Activated T-cell treated with anti-CD3 and anti-CD28 coated beads, Interleukin-2, amount 50 U/mL, for 4 hours (primary cell): ENCODE measurements at places on chromosomes 5 and 9. TPM values are rescaled to one million over a fixed set of nuclear protein-coding genes. Genes with fewer than 3 reads are reported as not detected.
A peak's percentile ranks its signal among the peaks of the same experiment; 100 is the strongest.

DNA sequence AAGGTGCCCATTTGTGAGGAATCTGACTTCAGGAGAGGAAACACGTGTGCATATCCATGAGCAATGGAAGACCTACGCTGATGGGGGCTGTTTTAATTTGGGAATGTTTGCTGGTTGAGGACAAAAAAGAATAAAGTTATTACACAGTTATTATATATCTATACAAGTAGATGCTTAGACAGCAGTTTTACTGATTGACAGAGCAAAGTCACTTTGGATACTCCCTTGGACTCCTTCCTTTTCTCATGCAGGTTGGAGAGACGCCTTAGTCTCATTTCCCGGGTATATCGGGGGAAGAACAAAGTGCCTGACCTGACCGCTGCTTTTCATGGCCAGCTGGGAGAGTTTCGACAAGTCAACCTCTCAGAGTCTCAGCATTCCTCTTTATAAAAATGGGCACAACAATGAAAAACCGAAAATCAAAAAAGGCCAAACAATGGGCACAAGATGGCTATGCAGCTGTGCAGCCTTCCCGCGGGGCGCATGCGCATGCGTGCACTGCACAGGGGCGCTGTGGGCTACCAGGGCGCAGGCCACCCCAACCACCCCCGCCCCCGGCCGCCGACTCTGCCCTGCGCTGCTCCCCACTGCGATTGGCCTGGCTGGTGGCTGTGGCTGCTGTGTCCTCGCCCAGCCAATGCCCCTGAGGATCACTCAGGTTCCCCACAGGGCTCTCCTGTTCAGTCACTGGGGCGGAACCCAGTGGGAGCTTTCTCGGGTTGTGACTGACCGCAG lies 18.1 kb downstream of the NFIL3 start:
- no peak for DNase-seq

- DNase-seq: no peak
Observed at GRCh38 chr5:168851902-168852321, 272.7 kb upstream of the PANK3 start.

GRCh38 chr5:150155258-150156026 lies at the start of gene PDGFRB:
Gene PDGFRB (minus strand): TSS chr5:150155845. CDS start chr5:150137047, 18,798 bp downstream.
- DNase-seq: peak; percentile 26

- no peak for DNase-seq
Observed at GRCh38 chr5:97501965-97502305, 318.9 kb upstream of the RIOK2 start.

DNA sequence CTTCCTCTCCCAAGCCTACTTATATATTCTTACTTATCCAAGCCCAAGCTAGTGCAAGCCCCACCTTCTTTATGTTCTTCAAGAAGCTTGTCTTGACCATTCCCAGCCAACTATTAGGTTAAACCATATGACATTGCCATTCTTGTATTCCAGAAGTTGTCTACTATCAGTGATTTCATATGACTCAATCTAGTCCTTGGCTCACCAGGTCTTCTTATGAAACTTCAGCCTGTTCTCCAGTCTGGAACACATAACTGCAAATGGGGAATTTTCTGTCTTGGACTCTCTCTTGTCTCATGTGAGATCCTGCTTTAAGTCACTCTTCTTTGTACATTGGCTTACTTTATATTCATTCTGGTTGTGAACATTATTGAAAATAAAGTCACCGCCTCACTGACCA lies 130.7 kb downstream of the TTLL11 start:
- DNase-seq: no peak

- DNase-seq: no peak
Observed at GRCh38 chr5:119080936-119081335, 10.0 kb downstream of the DMXL1 start.

DNA sequence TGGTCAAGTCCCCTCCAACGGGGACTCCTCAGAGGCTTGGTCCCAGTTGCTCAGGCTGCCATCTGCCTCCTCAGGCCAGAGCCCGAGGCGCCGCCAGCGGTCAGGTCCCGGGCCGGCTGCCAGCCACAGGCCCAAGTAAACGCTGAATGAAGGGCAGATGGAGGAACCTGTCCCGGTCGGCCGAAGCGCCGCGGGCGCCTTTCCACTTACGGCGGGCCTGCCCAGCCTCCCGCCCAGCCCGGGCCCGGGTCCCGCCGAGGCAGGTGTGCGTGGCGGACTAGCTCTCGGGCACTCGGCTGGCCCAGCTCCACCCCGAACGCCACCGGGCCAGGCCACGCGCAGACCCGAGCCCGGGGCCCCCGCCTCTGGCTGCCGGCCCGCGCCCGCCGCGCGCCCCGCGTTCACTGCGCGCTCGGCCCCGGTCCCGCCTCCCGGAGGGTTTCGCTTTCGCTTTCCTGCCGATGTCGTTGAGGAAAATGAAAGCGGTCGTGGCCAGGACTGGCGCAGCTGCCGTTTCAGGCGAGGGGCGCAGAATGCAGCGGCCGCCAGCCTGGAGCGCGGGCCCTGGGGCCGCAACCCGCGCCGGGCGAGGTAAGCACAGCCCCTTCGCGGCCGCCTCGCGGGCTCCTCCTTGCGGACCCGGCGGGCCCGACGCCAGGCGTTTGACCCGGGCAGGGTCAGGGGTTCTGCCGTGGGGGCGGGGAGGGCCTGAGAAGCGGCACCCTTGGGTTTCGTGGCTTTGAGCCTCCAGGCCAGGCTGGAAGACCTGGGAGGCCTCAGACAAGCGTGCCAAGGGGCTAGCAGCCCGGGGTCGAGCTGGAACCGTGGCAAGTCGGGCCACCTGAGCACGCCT lies 41.2 kb downstream of the SLC22A5 start:
- peak; percentile 84 for DNase-seq

GRCh38 chr9:21974343-21974721 lies 19.9 kb downstream of the CDKN2A start:
- DNase-seq: no peak

- DNase-seq: no peak
Observed at GRCh38 chr5:55324006-55324405, 16.2 kb downstream of the MTREX start.

- DNase-seq: no peak
Observed at GRCh38 chr5:156322666-156323065, 4.3 kb upstream of the SGCD start.

DNA sequence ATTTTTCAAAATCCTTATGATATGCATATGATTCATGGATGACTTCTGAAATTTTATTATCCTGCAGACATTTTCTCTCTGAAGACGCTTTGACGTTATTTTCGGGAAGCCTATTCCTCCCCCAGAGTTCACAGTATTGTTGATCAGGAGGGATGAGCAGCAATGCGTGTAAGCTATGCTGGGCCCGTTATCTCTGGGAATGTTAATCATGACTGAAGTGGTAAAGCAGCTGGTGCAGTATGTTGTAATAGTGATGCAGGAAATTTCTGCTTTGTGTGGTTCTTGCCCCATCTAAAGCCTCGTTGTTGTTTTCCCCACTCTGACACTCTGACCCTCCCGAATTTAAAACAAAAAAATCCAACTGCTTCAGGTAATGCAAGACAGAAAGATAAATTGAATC lies 1797.8 kb upstream of the WWC1 start:
- DNase-seq: no peak

DNA sequence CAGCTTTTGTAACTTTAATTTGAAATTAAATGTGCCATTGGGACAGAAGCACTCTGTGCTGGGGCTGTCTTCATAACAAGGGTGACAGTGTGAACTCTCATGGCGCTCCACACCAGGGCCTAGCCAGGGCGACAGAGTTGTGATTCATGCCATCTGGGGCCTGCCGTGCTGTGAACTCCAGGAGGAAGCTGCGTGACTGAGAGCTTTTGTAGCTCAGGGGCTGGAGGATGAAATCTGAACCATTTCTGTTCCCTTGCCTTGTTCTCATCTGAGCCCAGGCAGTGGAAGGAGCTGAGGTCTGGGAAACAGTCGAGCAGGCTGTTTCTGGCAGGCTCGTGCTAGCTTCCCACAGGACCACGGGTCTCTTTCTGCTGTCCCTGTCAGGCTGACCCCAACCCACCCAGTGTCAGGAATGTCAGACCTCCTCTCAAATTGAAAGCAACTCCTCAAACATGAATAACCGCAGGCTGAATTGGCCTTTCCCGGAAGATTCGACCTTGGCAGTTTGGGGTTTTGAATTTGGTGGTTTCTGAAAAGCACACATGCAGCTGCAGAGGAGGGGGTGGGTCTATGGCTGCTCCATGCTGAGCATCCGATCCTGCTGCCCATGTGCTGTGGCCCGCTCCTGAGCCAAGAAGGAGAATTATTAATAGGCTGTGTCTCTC lies 69.2 kb upstream of the RPS23 start:
- no peak for DNase-seq

GRCh38 chr9:133556354-133556753 lies 21.9 kb downstream of the ADAMTSL2 start:
- DNase-seq: no peak

DNA sequence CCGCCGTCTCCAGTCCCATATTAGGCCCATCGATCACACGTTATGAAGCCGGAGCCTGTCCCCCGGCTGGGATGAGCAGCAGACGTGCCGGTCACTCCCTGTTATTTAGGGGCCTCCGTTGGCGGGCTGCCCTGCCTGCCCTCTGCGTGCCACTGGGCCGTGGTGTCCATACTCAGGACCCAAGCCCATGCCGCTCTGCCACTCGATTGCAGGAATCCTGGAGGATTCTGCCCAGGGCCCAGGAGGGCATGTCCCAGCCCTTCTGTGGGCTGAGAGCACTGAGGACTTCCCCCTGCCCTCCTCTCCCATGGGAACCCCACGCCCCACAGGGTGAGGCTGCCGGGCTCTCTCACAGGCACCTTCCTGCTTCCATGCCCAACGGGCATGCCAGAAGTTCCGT lies 19.6 kb upstream of the LAMC3 start:
- no peak for DNase-seq

DNA sequence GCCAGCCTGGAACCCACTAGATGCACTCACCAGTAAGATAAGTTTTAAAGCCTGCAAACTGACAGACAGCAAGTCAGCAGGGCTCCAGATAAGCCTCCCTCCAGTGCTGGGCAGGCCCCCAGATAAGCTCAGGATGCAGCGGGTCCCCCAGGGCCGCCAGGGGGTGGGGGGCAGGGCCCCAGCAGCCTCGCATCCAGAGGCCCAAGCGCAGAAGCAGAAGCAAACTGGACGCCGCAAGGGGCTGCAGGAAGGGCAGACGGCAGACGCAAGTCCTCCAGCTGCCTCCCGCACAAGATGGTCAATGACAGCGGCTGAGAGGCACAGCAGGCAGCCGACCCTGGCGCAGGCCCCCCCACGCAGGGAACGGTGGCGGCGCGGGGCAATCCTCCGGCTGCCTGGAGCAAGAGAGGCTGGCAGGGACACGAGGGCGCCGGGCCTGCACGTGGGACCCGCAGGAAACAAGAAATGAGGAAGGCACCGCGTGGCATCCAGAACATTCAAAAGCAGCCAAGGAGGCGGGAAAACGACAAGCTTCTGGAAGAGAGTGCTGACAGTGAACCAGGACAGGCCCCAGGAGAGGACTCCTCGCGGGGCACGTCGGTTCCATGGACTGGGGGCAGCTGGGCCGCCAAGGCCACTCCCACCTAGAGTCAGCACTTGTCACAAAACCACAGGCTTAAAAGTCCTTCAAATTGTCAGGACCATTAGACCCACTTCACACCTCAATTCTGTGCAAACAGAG lies 49.8 kb downstream of the ROR2 start:
- DNase-seq: no peak

GRCh38 chr5:154308443-154309370 lies 118.2 kb downstream of the GALNT10 start:
- no peak for DNase-seq

DNA sequence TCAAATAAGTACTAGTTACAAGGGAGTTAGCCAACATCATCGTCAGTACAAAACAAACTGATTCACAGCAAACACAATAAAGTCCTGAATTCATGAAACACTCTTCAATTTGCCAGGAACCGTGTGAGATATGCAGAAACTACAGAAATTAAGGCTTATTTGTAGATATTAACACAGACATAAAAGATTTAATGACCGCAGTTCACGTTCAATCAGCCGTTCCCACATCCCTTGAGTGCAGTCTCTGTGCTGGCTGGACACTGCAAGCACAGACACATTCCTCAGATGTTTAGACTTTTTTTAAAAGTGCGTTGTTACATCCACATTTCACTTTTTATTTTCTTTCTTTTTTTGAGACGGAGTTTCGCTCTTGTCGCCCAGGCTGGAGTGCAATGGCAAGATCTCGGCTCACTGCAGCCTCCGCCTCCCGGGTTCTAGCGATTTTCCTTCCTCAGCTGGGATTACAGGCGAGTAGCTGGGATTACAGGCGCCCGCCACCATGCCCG lies 566 bp upstream of the CEP78 start:
- no peak for DNase-seq

GRCh38 chr5:160397492-160397891 lies 2.4 kb downstream of the FAM200C start:
- DNase-seq: no peak

- no peak for DNase-seq
Observed at GRCh38 chr5:176646707-176647029, 616 bp upstream of the TSPAN17 start.

DNA sequence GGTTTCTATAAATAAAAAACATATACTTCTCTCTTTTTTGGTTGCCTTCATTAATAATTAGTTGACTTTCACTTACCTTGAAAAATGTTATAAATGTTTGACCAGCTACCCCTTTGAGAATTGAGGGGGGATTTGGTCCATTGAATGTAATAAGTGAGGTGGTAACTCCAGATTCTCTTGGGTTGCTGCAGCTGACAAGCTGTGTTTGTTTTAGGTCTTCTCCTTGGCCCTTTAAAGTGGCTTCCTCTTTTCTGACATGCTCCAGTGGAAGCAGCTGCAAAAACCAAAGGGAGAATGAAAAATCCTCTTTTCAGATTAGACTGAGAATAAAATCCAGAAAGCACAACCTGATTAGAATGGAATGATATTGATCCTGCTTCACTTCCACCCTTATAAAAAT lies 410.5 kb downstream of the TMEM38B start:
- DNase-seq: no peak

- no peak for DNase-seq
Observed at GRCh38 chr5:87916320-87916719, 352.3 kb downstream of the TMEM161B start.

GRCh38 chr5:154371687-154372086 lies 74.1 kb upstream of the SAP30L start:
- no peak for DNase-seq

GRCh38 chr9:103183701-103184171 lies 188.6 kb downstream of the CYLC2 start:
- DNase-seq: no peak

GRCh38 chr5:181044662-181045305 lies 4.7 kb downstream of the BTNL9 start:
- DNase-seq: no peak

GRCh38 chr9:114011313-114011712 lies 66.8 kb downstream of the AMBP start:
- no peak for DNase-seq

Gene PCDHGA10
- 0.68 TPM for total RNA-seq

Gene PELO
- 23.7 TPM for total RNA-seq

Gene SLC6A7
- not detected for total RNA-seq

Gene KLHL9
- 12.9 TPM for total RNA-seq

Gene ADCY2
- 0.26 TPM for total RNA-seq

Gene PCDHAC1
- total RNA-seq: not detected

Gene GARIN3
- 0.22 TPM for total RNA-seq

Gene CNOT8
- total RNA-seq: 50.1 TPM

Gene WDR38
- not detected for total RNA-seq

Gene ORM2
- 1.0 TPM for total RNA-seq

Gene SLIT3
- 0.16 TPM for total RNA-seq

Gene KIF24
- total RNA-seq: 2.2 TPM

Gene GFI1B
- 0.56 TPM for total RNA-seq

Gene DOCK8
- total RNA-seq: 83.4 TPM

Gene HARS2
- total RNA-seq: 28.6 TPM

Gene FOXD4
- not detected for total RNA-seq

Gene TNPO1
- total RNA-seq: 166 TPM

Gene EXD3
- total RNA-seq: 2.5 TPM

Gene WWC1
- total RNA-seq: 0.86 TPM

Gene CDH9
- not detected for total RNA-seq

Gene FBN2
- total RNA-seq: 0.15 TPM

Gene PANK3
- 44.0 TPM for total RNA-seq

Gene CCL27
- 0.43 TPM for total RNA-seq

Gene ACTBL2
- not detected for total RNA-seq
